ENCODE measurements at places on chromosomes 11 and 22.

DNA sequence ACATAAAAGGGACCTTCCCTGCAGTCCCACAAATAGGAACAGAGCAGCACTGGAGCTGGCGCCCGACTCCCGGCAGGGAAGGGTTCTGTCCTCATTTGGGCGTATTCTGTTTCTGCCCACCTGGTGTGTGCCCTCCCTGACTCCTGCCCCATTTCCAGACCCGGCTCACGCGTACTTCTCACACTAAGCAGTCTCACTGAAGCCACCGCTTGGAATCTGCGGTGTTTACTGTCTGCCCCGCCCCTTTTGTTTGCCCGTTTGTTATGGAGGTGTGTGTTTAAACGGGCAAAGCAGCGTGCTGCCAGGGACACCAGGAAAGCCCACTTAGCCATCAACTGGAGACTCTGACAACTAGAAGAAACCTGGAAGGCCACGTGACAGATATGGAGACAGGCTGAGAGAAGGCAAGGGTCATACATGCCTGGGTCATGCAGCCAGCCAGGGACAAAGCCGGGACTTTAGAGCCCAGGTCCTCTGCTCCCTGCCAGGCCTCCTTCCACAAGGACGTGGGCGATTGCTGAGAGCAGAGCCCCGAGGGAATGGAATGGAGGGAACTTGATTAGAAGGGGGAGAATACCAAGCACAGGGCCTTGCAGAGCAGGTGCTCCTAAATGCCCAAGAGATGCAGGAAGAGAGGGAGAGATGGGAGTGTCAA is 8.7 kb upstream of the EFCAB6 start:
- DNase-seq = peak; percentile 42

DNA sequence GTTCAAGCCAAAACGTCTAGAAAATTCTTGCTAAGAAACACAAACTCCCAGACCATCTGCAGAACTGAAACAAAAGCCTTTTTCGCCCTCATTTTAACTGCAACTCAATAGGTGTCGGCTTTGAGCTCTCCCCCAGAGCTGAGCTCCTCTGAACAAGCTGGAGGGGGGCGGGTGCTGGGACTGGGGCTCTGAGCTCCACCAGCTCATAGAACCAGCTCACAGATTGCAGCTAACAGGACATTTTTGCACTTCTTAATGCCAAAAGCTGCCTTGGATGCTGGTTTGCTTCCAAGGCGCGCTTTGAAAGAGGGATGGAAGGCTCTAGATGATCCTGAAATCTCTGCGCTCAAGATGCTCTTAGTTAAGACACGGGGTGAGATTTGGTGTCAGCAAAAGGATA is 6.0 kb upstream of the YWHAH start:
- no peak for DNase-seq

- DNase-seq = no peak
These were observed 1.5 kb upstream of the UBASH3B start for GRCh38 chr11:122653916-122654585.

DNA sequence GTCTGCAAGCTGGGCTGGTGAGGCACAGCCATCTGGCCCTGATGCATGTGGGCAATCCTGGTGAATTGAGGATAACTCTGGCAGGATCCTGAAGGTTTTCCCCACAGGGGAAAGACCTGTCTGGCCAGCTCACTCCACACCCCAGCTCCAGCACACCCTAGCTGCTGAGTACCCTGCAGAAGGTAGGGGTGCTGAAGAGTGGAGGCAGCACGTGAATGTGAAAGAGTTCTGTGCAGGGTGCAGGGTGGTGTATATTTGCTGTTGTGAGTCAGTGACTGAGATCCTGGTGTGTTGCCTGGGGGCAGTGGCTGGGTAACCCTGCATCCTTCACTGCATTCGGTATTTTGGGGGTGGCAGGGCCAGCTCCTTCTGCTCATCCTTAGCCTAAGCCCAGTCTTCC is 22.4 kb downstream of the DGAT2 start:
- no peak for DNase-seq

DNA sequence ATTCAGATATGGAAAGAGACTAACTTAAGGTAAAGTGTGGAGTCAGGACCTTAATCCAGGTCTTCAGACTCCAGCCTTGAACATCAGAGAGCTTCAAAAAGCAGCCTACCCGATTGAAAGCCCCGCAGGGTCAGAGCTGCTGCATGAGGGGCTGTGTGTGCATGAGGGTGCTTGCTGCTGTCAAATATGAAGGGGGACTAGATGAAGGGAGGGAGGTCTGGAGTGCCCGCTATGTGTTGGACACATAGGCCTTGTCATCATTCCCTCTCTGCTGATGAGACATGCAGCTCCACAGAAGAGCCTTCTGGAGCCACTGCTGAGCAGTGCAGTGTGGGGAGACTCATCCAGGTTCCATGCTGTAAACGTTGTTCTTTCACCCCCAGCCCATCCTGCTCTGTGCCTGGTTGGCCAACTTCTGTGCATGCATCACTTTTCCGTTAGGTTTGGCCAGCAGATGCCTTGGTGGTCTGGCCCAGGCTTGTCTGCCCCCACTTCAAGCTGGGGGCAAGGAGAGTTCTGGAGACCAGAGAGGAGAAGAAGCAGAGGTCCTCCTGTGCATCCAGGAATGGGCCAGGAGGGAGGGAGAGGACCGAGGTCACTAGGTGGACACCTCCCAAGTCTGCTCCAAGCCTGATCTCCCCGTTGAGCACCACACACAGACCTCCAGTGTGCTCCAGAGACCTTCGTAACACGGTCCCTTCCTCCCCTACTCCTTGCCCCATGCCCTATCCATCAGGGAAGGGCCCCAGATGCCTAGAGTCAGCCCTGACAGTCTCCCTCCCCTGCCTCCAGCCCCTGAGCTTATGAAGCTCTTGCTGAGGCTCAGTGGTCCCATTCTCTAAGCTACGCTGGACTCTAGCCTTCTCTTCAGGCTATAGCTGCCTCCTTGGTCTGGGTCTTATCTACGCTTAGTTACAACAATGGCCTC is 32.0 kb downstream of the LRRC32 start:
- no peak for DNase-seq

GRCh38 chr11:45232341-45233080 is 53.6 kb downstream of the SYT13 start:
- DNase-seq = no peak

GRCh38 chr11:83813296-83813695 is 527.1 kb upstream of the CCDC90B start:
- no peak for DNase-seq

DNA sequence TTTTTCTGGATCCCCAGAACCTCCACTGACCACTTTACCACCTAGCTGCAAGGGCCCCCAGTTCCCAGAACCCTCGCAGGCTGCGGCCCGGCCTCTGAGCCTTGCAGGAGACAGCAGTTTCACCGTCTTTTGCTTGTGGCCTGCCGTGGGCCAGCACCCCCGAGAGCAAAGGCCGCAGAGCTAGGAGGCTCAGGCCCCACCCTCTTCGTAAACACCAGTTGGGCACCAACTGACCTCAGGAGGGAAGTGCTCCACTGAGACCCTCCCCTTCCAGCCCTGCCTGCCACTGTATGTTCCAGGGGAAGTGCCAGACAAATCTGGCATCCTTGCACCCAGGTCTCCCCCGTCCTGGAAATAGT is 23.4 kb upstream of the CREB3L1 start:
- no peak for DNase-seq

DNA sequence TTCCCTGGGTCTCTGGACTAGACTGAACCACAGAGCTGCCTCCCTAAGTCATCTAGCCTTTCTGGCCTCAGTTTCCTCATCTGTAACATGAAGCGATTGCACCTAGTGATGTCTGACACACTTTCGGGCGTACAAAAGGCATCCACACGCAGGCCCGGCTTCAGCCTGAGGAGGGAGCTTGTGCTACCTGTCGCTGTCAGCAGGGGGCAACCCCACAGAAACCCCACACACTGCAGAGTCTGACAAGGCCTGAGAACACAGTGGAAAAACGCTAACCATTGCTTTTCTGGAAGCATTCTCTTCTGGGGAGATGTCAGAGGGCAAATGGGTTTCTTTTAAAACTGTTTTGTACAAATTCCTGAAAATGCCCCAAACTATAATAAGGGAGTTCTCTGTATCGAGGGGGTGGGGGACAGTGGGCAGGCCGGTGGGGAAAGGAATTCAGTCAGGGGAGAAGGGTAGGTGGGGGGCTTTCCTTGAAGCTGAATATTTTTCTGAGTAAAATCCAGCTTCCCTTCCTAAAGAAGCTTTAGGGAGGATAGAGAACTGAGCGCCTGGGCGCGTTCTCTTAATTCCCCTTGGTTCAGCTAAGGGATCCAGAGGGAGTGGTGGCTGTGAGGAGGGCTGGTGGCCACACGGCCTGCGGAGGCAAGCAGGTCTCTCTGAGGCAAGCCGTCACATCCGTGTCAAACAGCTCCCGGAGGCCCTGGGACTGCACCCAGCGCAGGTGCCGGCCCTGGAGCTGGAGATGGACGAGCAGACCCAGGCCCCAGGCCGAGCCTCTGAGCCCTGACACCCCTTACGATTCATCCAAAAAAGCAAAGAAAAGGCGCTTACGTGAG is 533 bp downstream of the ELF5 start:
- DNase-seq = no peak

GRCh38 chr11:65811764-65812475 is 21.8 kb upstream of the SNX32 start:
- no peak for DNase-seq

GRCh38 chr11:123384116-123384515 is 46.0 kb upstream of the GRAMD1B start:
- no peak for DNase-seq

- no peak for DNase-seq
These were observed 538.4 kb downstream of the TBC1D22A start for GRCh38 chr22:47300698-47301405.

DNA sequence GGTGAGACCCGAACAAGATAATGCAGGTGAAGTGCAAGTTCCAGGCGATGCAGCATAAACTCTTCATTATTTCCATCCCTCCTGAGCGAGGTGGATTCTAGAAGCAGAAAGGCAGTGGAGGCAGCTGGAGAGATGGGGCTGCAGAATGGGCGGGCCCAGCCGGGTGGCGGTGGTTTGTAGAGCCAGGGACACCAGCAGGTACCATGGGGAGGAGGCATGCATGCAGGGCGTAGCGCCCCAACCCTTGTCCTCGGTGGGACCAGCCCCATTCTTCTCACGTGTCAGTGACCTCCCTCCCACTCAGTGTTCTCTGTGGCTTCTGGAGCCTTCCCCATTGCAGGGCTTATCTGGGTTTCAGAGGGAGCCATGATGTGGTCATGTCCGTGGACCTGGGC is 38.0 kb downstream of the MPPED1 start:
- DNase-seq = peak; percentile 42

- no peak for DNase-seq
These were observed 76.4 kb downstream of the MPPED1 start for GRCh38 chr22:43488031-43488866.

DNA sequence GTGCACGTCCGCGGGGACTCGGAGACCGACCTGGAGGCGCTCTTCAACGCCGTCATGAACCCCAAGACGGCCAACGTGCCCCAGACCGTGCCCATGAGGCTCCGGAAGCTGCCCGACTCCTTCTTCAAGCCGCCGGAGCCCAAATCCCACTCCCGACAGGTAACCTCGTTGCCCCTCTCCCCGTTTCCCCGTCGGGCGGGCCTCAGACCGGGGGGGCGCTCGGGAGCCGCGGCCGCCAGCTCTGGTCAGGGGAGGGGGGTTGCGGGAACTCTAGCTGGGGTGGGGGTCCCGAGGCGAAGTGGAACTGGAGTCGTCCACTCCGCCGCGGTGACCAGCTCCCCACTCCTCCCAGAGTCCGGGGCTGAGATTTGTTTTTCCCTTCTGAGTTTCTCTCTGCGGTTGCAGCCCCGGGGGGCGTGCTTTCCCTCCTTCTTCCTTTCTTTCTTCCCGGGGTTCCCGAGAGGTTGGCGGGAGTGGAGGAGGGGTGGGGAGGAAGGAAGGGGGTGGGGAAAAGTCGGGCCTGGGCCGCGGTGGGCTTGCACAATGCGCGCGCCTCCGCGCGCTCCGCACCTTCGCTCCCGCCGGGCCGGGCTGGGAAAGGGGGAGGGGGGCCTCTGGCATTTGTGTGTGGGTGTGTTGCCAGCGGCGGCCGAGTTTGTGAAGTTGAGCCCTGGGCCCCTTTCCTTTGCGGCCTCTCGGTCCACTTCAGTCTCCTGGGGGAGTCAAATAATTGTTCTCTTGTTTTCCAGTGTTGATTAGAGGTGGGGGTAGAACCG is 952 bp downstream of the YAP1 start:
- peak; percentile 86 for DNase-seq

- no peak for DNase-seq
These were observed 65.3 kb downstream of the WNT11 start for GRCh38 chr11:76140912-76141574.

- DNase-seq = no peak
These were observed 15.6 kb upstream of the ARHGEF17 start for GRCh38 chr11:73292525-73292894.

GRCh38 chr11:64477675-64478074 is 113.3 kb upstream of the SLC22A12 start:
- DNase-seq = no peak

GRCh38 chr11:128284634-128285033 is 302.7 kb downstream of the ETS1 start:
- no peak for DNase-seq

DNA sequence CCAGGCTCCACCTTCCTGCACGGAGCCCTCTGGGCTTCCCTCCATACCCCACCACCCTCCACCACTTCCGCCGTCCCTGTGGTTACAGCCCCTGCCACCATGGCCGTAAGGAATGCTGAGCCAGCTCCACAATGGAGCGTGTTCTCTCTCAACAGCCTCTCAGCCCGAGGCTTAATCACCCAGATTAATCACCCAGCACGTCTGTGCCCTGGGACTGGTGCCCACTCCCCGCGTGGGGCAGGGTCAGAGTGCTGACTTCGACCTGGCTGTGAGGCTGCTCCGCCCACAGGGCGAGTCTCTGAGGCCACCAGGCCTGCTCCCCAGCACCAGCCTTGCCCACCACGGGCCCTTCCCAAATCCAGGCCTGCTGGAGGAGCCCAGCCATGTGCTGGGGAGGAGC is 4.0 kb upstream of the TH start:
- DNase-seq = no peak

- DNase-seq = no peak
These were observed 126.5 kb downstream of the VPREB1 start for GRCh38 chr22:22371031-22371541.

GRCh38 chr11:75350743-75351540 is 519 bp downstream of the ARRB1 start:
- no peak for DNase-seq

DNA sequence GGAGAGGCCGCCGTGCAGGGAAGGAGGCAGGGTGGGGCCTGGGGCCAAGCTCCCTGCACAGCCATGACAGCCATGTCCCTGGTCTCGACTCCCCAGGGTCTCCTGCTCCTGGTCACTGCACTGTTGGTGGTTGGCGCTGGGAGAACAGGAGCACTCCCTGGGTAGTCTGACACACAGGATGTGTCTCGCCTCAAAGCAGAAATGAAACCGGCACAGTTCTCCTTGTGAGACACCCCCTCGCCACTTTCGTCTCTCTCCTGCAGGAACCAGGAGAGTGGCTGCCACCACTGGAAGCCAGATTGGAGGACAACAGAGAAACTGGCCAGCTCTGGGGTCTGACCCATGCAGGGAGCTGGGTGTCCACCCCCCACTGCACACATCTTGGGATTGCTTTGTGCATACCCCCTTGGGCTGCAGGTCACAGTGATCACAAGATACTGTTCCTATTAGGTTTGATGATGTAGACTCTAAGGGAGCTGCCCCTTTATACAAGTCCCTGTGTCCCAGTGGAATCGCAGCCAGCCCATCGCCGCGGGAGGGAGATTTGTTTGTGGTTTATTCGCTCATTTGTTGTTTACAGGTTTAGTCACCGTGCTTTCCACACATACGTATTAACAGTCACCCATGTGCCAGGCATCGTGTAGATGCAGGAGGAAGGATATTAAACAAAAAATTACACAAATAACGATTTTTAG is 27.0 kb upstream of the YWHAH start:
- no peak for DNase-seq

- no peak for DNase-seq
These were observed 1.9 kb upstream of the AP1B1 start for GRCh38 chr22:29390270-29390669.

GRCh38 chr11:614021-614622 is 1.6 kb downstream of the IRF7 start:
- no peak for DNase-seq

Measured in sciatic nerve (tissue), 2 donors.